ENCODE measurements at places on chromosomes 7 and 10. TPM values are rescaled to one million over a fixed set of nuclear protein-coding genes. Genes with fewer than 3 reads are reported as not detected.

Gene HGF
- 0.20 TPM for total RNA-seq

Gene CUBN
- total RNA-seq = 0.72 TPM

Gene KCP
- total RNA-seq = 19.5 TPM

Gene PAPSS2
- 15.1 TPM for total RNA-seq

DNA sequence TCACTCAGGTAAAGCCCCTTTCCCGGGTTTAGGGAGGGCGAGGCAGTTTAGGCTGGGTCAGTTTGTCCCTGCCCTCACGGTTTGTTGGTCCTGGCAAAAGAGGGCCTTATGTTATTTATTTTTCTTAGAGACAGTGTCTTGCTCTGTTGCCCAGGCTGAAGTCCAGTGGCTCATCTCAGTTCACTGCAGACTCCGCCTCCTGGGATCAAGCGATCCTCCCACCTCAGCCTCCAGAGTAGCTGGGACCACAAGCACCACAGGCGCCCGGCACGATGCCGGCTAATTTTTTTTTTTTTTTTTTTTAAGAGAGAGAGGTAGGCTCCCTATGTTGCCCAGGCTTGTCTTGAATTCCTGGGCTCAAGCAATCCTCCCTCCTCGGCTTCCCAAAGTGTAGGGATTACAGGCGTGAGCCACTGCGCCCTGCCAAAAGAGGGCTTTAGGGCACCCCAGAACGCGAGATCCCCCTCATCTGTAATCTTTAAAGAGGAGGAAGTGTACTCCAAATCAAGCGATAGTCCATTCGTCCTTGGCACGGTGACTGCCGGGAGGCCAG lies 626 bp upstream of the BMS1 start:
- H3K27ac ChIP-seq = peak overlapping the region; percentile 91
- no peaks in the 10 kb centered on the region for H3K4me1 ChIP-seq
- H3K27me3 ChIP-seq = peaks cover 37% of the 10 kb centered on the region
- peak overlapping the region; percentile 96 for H3K4me3 ChIP-seq

DNA sequence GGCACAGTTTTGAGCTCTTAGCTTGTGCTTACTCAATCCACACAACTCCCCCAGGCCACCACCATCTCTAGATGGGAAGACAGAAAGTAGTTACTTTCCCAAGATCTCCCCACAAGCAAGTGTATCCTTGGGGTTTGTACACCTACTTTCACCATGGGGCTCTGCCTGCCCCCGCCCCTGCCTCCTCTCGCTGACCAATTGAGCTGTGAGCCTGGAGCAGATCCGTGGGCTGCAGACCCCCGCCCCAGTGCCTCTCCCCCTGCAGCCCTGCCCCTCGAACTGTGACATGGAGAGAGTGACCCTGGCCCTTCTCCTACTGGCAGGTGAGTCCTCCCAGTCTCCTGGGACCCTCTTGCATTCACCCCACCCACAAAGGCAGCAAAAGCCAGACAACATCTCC lies 2.0 kb downstream of the FXYD4 start:
- H3K27ac ChIP-seq = no peak overlapping the region
- H3K4me3 ChIP-seq = no peak overlapping the region
- DNase-seq = no peak

GRCh38 chr7:108203537-108203936 lies 73.4 kb upstream of the LAMB4 start:
- H3K27me3 ChIP-seq = no peaks in the 10 kb centered on the region
- H3K36me3 ChIP-seq = no peaks in the 10 kb centered on the region
- no peak overlapping the region for H3K27ac ChIP-seq
- DNase-seq = peak; percentile 60
- peaks cover 24% of the 10 kb centered on the region for H3K4me1 ChIP-seq
